Stomach (tissue), 19 donors: ENCODE measurements at places on chromosomes 2 and 18. TPM values are rescaled to one million over a fixed set of nuclear protein-coding genes. Genes with fewer than 3 reads are reported as not detected.

Gene MC5R
- not detected for total RNA-seq

Gene LRP1B
- 0.87 TPM for total RNA-seq

Gene FHL2
- 66.6 TPM for total RNA-seq

- H3K27me3 ChIP-seq: no peaks in the 10 kb centered on the region
- no peaks in the 10 kb centered on the region for H3K36me3 ChIP-seq
- no peak overlapping the region for H3K4me3 ChIP-seq
- H3K4me1 ChIP-seq: no peaks in the 10 kb centered on the region
- no peak for DNase-seq
- no peak overlapping the region for H3K27ac ChIP-seq
Measured at GRCh38 chr2:19559596-19560240, 201.3 kb upstream of the OSR1 start.

DNA sequence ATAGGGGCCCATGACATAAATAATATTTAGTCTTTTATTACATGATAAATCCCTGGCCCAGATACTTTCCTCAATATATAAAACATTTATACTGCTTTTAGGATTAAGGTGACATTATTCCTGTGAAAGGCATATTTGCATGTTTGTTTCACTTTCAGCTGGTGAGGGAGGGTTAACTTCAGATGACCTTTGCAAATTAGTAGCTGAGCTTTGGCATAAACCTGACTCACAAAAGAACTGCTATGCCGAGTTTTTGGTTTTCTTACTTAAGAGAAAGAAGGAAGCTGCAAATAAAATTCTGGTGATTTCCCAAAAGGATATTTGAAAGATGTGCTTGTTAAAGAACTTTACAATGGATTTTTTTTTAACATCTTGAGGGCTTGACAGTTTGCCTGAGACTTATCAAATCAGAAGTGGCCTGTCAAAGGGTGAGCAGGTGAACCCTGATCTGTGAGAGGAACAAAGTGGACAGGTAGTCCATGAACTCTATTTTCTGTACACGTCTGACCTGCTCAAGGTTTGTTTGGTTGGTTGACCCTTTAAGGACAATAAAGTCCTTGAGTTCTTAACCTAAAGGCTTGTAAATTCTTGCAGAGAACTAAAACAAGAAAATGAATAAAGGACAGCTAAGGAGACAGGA, 93.5 kb downstream of the FAM124B start:
- no peak for DNase-seq
- H3K27ac ChIP-seq: no peak overlapping the region
- no peaks in the 10 kb centered on the region for H3K27me3 ChIP-seq
- H3K36me3 ChIP-seq: no peaks in the 10 kb centered on the region
- no peaks in the 10 kb centered on the region for H3K4me1 ChIP-seq

DNA sequence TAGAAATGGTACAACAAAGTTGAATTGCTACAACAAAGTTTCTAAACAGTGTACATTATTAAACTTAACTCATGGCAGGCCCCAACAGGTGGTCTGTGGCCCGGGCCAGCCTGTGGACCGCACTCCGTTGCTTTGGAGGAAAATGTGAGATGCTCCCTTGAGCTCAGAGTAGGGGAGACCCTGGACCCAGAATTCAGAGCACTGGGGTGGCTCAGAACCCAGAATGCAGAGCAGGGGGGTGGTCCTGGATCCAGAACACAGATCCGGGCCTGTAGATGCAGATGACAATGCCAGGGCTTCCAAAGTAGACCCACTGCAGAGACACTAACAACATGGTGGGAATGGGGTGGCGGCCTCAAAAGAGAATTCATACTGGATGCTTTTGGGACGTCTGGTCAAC, 311.0 kb downstream of the NDUFA10 start:
- no peak overlapping the region for H3K4me3 ChIP-seq
- peaks cover 6% of the 10 kb centered on the region for H3K4me1 ChIP-seq
- DNase-seq: peak; percentile 17
- H3K27me3 ChIP-seq: no peaks in the 10 kb centered on the region

GRCh38 chr18:11533942-11534496, 75.4 kb upstream of the SLC35G4 start:
- H3K4me3 ChIP-seq: no peak overlapping the region
- H3K27me3 ChIP-seq: peaks cover 7% of the 10 kb centered on the region
- DNase-seq: no peak
- no peak overlapping the region for H3K27ac ChIP-seq
- no peaks in the 10 kb centered on the region for H3K36me3 ChIP-seq

- no peaks in the 10 kb centered on the region for H3K27me3 ChIP-seq
- no peak overlapping the region for H3K27ac ChIP-seq
- DNase-seq: peak; percentile 56
- no peaks in the 10 kb centered on the region for H3K36me3 ChIP-seq
Measured at GRCh38 chr2:529424-529823, 147.8 kb downstream of the TMEM18 start.

DNA sequence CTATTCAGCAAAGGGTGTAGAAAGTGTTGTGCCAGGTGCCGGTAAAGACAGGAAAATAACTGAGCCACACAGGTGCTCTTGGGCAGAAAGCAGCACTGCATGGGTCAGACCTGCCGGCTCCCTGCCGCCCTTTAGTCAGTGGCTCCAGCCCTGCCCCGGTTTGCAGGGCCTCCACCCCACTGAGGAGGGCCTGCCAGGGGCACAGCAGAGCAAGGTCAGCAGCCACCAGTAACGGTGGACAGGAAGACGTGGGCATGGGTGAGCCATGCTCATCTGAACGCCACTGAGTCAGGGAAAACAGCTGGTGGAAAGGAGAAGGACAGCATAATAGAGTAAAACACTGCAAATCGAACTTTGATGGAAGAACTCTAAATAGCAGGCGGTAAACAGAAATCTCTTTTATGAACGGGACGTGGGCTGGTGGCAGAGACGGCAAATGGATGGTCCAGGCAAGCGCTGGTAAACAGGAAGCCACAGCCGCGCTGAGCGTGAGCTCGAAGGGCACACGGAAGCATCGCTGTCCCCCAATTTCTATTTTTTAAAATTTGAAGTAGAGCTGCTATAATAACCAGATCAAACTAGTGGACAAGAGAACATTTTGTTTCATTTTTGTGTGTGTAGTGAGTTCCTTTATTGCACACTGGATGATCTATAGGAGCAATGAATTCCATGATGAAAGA, 141.8 kb upstream of the ALKAL2 start:
- DNase-seq: no peak
- H3K36me3 ChIP-seq: no peaks in the 10 kb centered on the region
- H3K27me3 ChIP-seq: no peaks in the 10 kb centered on the region
- no peak overlapping the region for H3K27ac ChIP-seq
- no peak overlapping the region for H3K4me3 ChIP-seq
